Esophagus squamous epithelium (tissue), 5 donors: ENCODE measurements at places on chromosomes 13 and 19.

GRCh38 chr13:74250738-74251190, 116.6 kb upstream of the KLF12 start:
- no peak for DNase-seq
- no peak overlapping the region for H3K27ac ChIP-seq
- H3K4me3 ChIP-seq: no peak overlapping the region
- no peaks in the 10 kb centered on the region for H3K36me3 ChIP-seq

- H3K36me3 ChIP-seq: no peaks in the 10 kb centered on the region
- H3K4me1 ChIP-seq: no peaks in the 10 kb centered on the region
Measured at GRCh38 chr19:33214596-33214995, 11.1 kb downstream of the SLC7A10 start.

GRCh38 chr13:29498426-29499040, 97.0 kb downstream of the SLC7A1 start:
- H3K27me3 ChIP-seq: no peaks in the 10 kb centered on the region
- H3K4me1 ChIP-seq: peaks cover 9% of the 10 kb centered on the region
- H3K36me3 ChIP-seq: no peaks in the 10 kb centered on the region
- no peak overlapping the region for H3K27ac ChIP-seq
- no peak for DNase-seq
- H3K4me3 ChIP-seq: no peak overlapping the region

- no peak overlapping the region for H3K4me3 ChIP-seq
- no peak for DNase-seq
Measured at GRCh38 chr13:60220072-60220471, 56.3 kb upstream of the DIAPH3 start.

GRCh38 chr13:113816946-113817859, 46.7 kb downstream of the GAS6 start:
- DNase-seq: peak; percentile 59
- H3K4me1 ChIP-seq: peaks cover 75% of the 10 kb centered on the region
- H3K36me3 ChIP-seq: no peaks in the 10 kb centered on the region

GRCh38 chr13:110511509-110512181, 49.9 kb downstream of the RAB20 start:
- peaks cover 30% of the 10 kb centered on the region for H3K4me1 ChIP-seq
- no peak overlapping the region for H3K4me3 ChIP-seq
- no peaks in the 10 kb centered on the region for H3K27me3 ChIP-seq
- H3K36me3 ChIP-seq: no peaks in the 10 kb centered on the region
- no peak for DNase-seq
- no peak overlapping the region for H3K27ac ChIP-seq

GRCh38 chr13:37109051-37109678, 3.7 kb upstream of the CSNK1A1L start:
- no peak overlapping the region for H3K27ac ChIP-seq
- no peaks in the 10 kb centered on the region for H3K4me1 ChIP-seq
- no peaks in the 10 kb centered on the region for H3K27me3 ChIP-seq
- no peak for DNase-seq

DNA sequence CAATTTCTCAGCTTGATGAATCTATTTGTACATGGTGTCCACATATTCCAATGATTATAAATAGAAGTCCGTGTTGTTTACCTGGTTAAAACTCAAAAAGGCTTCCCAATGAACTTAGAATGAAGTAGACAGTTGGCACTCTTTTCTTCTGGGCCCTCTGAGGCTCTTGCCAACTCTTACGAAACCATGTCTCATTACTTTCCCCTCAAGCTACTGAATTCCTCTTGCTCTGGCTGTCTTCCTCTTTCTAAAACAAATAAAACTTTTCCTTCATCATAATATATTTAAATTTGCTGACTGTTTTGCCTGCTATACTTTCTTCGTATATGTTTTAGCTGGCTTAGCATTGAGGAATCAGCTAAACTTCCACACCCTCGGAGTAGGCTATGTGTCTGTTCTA, 139.7 kb downstream of the SLITRK6 start:
- no peak overlapping the region for H3K4me3 ChIP-seq
- no peaks in the 10 kb centered on the region for H3K27me3 ChIP-seq
- H3K36me3 ChIP-seq: no peaks in the 10 kb centered on the region
- no peak for DNase-seq
- H3K27ac ChIP-seq: no peak overlapping the region
- H3K4me1 ChIP-seq: no peaks in the 10 kb centered on the region
